Psoas muscle (tissue), 8 donors: ENCODE measurements at places on chromosomes 16 and 17. TPM values are rescaled to one million over a fixed set of nuclear protein-coding genes. Genes with fewer than 3 reads are reported as not detected.

DNA sequence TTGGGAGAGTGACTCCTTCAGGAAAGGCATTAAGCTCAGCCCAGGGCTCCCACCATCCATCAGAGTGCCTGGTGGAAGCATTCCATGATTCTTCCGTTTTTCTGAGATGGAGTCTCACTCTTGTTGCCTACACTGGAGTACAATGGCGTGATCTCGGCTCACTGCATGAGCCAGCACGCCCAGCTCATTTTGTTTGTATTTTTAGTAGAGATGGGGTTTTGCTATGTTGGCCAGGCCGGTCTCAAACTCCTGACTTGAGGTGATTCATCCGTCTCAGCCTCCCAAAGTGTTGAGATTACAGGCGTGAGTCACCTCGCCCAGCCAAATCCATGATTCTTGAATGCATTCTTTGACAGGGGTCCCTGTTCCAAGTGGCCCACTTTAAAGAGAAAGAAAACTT is 23.1 kb downstream of the MIS12 start:
- no peaks in the 10 kb centered on the region for H3K27me3 ChIP-seq
- H3K27ac ChIP-seq, result no peak overlapping the region
- H3K36me3 ChIP-seq, result no peaks in the 10 kb centered on the region
- DNase-seq, result no peak
- H3K4me1 ChIP-seq, result no peaks in the 10 kb centered on the region
- H3K4me3 ChIP-seq, result no peak overlapping the region

- DNase-seq, result no peak
- no peak overlapping the region for H3K4me3 ChIP-seq
- H3K27me3 ChIP-seq, result no peaks in the 10 kb centered on the region
- no peaks in the 10 kb centered on the region for H3K4me1 ChIP-seq
- no peaks in the 10 kb centered on the region for H3K36me3 ChIP-seq
- no peak overlapping the region for H3K27ac ChIP-seq
Observed at GRCh38 chr16:21244518-21245215, 11.2 kb downstream of the ANKS4B start.

Gene FBXW10
- 0.52 TPM for total RNA-seq

- no peaks in the 10 kb centered on the region for H3K4me1 ChIP-seq
- no peak overlapping the region for H3K4me3 ChIP-seq
- H3K27me3 ChIP-seq, result peaks cover 23% of the 10 kb centered on the region
- no peak for DNase-seq
Observed at GRCh38 chr17:34613064-34614019, 34.0 kb downstream of the TMEM132E start.

DNA sequence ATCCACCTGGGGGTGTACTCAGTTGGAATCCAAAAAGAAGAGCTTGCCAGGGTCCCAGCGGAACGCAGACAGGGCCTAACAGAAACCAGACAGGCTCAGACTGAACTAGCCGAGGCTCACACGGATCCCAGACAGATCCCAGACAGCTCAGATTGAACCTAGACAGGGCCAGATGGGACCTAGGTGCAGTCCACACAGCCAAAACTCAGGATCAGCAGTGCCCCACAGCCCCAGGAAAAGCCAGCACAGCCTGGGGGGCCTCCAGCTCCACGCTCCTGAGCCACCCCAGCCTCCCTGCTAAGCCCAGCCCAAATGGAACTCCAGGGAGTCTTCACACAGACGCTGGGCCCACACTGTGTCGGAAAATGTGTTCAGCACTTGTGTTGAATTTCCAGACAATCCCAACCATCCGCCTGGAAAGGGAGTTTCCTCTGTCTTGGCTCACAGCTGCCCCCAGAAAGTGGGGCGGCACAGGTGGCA is 7.5 kb downstream of the STX1B start:
- DNase-seq, result no peak
- no peak overlapping the region for H3K27ac ChIP-seq
- H3K36me3 ChIP-seq, result no peaks in the 10 kb centered on the region
- H3K4me3 ChIP-seq, result no peak overlapping the region
- peaks cover under 1% of the 10 kb centered on the region for H3K4me1 ChIP-seq

DNA sequence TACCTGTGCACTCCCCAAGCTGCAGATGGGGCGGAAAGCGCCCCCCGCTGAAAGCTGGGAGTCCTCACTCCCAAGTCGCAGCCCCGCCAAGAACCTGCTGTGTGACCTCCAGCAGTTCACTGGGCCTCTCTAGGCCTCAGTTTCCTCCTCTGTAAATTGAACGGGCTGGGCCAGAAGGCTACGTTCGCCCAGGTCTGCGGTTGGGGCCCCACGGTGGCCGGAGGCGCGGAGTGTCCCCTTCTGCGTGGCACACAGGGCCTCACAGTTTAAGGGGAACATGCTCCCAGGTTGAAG is 628 bp downstream of the GALK1 start:
- no peak for DNase-seq
- H3K4me3 ChIP-seq, result peak overlapping the region; percentile 83
- H3K4me1 ChIP-seq, result peaks cover 12% of the 10 kb centered on the region
- no peaks in the 10 kb centered on the region for H3K27me3 ChIP-seq

Gene MPO
- 0.38 TPM for total RNA-seq

DNA sequence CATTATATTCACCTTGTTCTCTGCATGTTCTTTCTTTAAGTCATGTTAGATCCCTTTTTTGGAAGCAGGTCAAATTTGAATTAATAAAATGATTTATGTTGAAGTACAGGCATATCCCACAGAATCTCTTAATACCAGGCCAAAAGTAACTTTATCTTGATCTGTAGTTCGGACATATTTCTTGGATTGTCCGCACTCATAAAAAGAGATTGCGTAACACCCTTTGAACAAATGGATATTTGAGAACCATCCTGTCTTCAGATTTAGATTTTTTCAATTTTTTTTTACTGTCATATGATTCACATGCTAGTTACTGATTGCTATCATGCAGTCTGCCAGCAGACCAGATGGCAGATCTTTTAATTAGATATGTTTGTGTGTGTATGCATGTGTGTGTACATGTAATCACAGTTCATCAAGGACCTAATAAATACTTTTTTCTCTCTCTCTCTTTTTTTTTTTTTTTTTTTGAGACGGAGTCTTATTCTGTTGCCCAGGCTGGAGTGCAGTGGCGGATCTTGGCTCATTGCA is 352.6 kb downstream of the WWOX start:
- H3K27me3 ChIP-seq, result no peaks in the 10 kb centered on the region
- no peaks in the 10 kb centered on the region for H3K36me3 ChIP-seq
- H3K4me1 ChIP-seq, result no peaks in the 10 kb centered on the region
- no peak overlapping the region for H3K27ac ChIP-seq
- no peak overlapping the region for H3K4me3 ChIP-seq

GRCh38 chr16:74480150-74481029 is 59.1 kb upstream of the CLEC18B start:
- no peaks in the 10 kb centered on the region for H3K4me1 ChIP-seq
- no peaks in the 10 kb centered on the region for H3K27me3 ChIP-seq
- no peak overlapping the region for H3K4me3 ChIP-seq
- no peak overlapping the region for H3K27ac ChIP-seq

DNA sequence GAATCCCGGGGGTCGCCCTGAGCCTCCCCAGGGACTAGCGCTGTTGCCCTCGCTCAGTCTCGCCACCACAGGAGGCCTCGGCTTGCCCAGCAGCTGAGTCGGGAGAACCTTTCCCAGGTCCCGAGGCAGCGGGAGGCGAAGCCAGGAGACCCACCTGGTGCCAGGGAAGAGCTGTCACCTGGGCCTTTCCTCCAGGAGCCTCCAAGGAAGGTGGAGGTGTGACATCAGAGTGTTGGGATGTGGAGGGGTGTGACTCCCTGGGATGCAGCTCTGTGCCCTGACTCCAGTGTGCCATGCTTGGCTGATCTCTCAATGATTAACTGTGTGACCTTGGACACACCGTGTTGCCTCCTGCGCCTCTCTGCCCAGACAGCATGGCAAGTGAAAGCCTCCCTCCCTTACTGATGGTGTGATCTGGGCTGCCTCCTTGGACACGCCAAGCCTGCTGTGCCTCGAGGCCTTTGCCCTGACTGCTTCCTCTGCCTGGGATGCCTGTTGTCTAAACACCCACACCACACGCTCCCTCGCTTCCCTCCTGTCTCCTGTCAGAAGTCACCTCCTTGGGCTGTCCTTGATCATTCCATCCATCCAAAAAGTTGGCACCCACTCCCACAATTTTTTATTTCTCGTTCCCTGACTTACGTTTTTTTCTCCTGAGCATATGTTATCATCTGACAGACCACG is 88.0 kb downstream of the CMIP start:
- DNase-seq, result peak; percentile 17
- no peaks in the 10 kb centered on the region for H3K36me3 ChIP-seq
- H3K27me3 ChIP-seq, result no peaks in the 10 kb centered on the region
- H3K4me1 ChIP-seq, result no peaks in the 10 kb centered on the region
- no peak overlapping the region for H3K27ac ChIP-seq
- no peak overlapping the region for H3K4me3 ChIP-seq

GRCh38 chr16:85134789-85135142 is 22.5 kb upstream of the CIBAR2 start:
- peaks cover 35% of the 10 kb centered on the region for H3K4me1 ChIP-seq
- H3K27me3 ChIP-seq, result no peaks in the 10 kb centered on the region
- H3K36me3 ChIP-seq, result no peaks in the 10 kb centered on the region
- no peak overlapping the region for H3K4me3 ChIP-seq
- DNase-seq, result no peak

- no peaks in the 10 kb centered on the region for H3K36me3 ChIP-seq
- no peak overlapping the region for H3K4me3 ChIP-seq
- H3K27ac ChIP-seq, result no peak overlapping the region
- H3K27me3 ChIP-seq, result no peaks in the 10 kb centered on the region
Observed at GRCh38 chr16:26295625-26296304, 604.0 kb downstream of the HS3ST4 start.

DNA sequence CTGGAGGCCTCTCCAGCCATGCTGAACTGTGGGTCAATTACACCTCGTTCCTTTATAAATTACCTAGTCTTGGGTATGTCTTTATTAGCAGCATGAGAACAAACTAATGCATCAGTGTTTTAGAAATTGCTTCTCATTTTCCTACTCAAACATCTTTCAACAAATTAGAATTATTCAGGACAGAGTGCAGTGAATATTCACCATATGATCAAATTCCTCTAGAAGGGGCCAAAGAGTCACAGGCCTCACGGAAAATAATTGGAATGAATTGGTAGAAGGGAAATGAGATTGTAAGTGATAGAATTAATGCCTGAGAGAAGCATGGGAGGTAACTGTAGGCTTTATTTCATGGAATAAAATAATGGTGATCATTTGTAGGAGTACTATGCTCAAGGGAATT is 50.5 kb upstream of the CDH11 start:
- no peak overlapping the region for H3K27ac ChIP-seq
- no peaks in the 10 kb centered on the region for H3K36me3 ChIP-seq
- no peak for DNase-seq
- H3K4me1 ChIP-seq, result no peaks in the 10 kb centered on the region
- H3K27me3 ChIP-seq, result no peaks in the 10 kb centered on the region
- no peak overlapping the region for H3K4me3 ChIP-seq

- peaks cover 10% of the 10 kb centered on the region for H3K36me3 ChIP-seq
- no peaks in the 10 kb centered on the region for H3K4me1 ChIP-seq
- H3K27ac ChIP-seq, result no peak overlapping the region
- no peaks in the 10 kb centered on the region for H3K27me3 ChIP-seq
Observed at GRCh38 chr17:30534298-30534697, 57.1 kb downstream of the GOSR1 start.

- H3K4me3 ChIP-seq, result no peak overlapping the region
- H3K27ac ChIP-seq, result no peak overlapping the region
- H3K36me3 ChIP-seq, result peaks cover 16% of the 10 kb centered on the region
Observed at GRCh38 chr17:57010487-57010886, 32.6 kb downstream of the SCPEP1 start.

- no peaks in the 10 kb centered on the region for H3K27me3 ChIP-seq
- no peak overlapping the region for H3K27ac ChIP-seq
- H3K4me1 ChIP-seq, result peaks cover 21% of the 10 kb centered on the region
- no peaks in the 10 kb centered on the region for H3K36me3 ChIP-seq
- no peak overlapping the region for H3K4me3 ChIP-seq
- no peak for DNase-seq
Observed at GRCh38 chr16:21156767-21157467, 1.6 kb upstream of the LDAF1 start.

DNA sequence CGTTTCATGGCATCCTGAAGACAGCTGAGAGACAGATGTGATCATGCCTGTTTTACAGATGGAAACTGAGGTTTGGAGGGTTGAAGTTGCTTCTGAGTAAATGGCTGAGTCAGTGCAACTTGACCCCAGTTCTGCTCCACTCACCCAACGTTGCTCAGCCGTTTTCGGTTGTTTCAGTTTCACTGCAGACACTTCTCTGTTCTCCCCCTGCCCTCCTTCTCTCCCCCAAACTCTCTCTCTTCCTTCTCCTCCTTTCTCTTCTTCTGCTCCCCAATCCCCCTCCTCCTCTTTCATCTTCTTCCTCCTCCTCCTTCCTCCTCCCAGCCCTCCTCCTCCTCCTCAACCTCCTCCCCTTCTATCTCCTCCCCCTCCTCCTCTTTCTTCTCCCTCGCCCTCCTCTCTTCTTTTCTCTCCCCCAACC is 9.4 kb upstream of the CEP20 start:
- H3K27me3 ChIP-seq, result no peaks in the 10 kb centered on the region
- H3K4me3 ChIP-seq, result no peak overlapping the region
- H3K4me1 ChIP-seq, result no peaks in the 10 kb centered on the region
- H3K27ac ChIP-seq, result no peak overlapping the region

DNA sequence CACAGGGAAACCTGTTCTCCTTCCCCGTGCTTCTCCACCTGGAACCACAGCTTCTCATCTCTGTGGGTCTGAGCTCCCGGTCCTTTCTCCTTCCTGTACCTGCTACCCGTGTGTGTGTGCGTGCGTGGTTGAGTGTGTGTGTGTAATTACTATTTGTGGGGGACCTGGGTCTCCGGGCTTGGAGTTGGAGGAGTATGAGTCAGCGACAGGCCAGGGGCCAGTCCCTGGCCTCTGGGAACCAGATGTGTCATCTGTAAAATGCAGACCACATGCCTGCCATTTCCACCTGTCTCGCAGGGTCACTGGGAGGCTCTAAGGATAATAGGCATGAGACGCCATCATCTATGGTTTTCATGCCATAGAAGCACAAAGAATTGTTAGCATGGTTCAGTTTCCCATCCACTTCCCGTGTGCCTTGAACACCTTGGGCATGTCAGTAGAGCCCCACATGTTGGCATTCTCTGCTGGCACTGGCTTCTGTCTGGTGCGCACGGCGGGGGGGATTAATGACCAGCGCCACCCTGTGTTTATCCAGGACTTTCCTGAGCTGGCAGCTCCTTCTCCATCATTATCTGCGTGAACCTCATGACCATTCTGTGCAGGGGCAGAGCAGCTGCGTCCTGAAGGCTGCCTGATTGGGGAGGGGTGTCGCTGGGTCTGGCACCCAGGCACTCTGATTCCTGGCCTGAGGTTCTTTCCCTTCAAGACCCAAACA is 1.5 kb downstream of the ZNF205 start:
- no peak for DNase-seq
- H3K27ac ChIP-seq, result no peak overlapping the region
- H3K27me3 ChIP-seq, result no peaks in the 10 kb centered on the region
- peaks cover 37% of the 10 kb centered on the region for H3K36me3 ChIP-seq
- peaks cover 15% of the 10 kb centered on the region for H3K4me1 ChIP-seq

Gene CCL17
- not detected for total RNA-seq

Gene TBC1D3I
- total RNA-seq, result not detected

- H3K36me3 ChIP-seq, result no peaks in the 10 kb centered on the region
- no peak for DNase-seq
- H3K4me1 ChIP-seq, result no peaks in the 10 kb centered on the region
- H3K4me3 ChIP-seq, result no peak overlapping the region
- H3K27ac ChIP-seq, result peak overlapping the region; percentile 16
Observed at GRCh38 chr17:68697850-68698361, 96.7 kb upstream of the FAM20A start.
